ENCODE measurements at places on chromosomes 3 and 15.

DNA sequence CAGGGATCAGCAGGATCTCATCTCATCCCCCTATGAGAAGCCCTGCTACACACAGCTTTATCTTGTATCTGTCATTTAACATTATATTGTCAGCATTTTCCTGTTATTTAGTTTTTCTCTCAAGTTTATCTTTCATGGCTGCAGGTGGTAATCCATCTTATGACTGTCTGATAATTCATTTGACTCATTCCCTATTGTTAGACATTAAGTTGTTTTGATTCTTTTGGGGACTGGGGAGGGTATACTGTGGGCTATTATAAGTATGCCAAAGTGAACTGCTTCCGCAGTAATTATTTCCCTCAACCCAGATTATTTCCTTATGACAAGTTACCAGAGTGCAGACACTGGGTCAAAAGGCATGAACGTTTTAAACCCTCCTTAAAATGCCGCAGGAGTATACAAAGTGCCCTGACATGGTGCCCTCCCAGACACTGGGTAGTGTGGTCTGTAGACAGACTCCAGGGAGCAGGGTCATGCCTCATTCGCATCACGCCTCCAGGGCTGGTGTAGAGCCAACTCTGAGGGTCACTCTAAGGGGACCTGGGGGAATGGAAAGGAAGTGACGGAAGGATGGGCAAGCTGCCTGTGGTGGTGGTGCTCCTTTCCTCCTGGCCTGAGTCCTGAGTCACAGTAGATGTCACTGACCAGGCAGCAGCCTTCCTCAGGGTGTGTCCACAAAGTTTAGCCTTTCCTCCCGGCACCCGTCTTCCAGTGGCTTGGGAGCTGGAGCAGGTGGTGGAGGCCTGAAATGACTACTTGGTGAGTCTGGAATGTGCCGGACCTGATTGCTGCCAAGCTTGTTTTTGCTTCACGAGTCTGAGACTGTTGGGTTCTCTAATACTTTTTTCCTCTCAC lies 11.6 kb downstream of the GPR160 start:
- no peak for DNase-seq

- no peak for DNase-seq
Measured at GRCh38 chr3:158683230-158683962, 10.9 kb upstream of the LXN start.

DNA sequence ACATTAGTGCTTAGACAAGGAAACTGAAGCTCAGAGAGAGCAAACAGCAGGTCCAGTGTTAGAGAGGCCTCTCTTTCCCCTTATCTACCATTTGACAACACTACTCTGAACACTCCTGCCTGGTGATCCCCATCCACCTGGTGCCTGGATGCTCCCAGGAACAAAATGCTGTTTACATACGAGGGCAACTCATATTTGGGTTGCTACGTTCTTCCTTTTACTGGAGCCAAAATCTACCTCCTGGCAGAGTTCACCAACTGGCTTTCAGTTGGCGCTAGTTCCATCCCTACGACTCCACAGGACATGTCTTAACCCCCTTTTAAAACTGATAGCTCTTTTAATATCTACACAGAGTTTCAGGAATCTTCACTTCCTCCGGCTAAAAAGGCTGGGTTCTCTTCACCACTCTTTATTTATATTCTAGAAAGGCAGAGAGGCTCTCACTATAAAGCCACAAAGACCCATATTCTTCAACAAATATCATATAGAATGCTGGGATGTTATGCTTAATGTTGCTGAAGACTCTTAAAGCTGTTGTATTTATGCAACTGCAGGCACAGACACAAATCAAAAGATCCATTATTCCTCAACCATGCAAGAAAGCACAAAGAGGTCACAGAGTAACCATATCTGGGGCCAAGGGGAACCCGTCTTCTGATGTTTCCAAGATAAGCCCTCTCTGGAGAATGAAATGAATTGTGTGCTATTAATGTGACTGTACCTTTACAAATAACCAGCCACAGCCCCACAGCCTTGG lies 47.9 kb downstream of the CCNB2 start:
- DNase-seq = no peak

DNA sequence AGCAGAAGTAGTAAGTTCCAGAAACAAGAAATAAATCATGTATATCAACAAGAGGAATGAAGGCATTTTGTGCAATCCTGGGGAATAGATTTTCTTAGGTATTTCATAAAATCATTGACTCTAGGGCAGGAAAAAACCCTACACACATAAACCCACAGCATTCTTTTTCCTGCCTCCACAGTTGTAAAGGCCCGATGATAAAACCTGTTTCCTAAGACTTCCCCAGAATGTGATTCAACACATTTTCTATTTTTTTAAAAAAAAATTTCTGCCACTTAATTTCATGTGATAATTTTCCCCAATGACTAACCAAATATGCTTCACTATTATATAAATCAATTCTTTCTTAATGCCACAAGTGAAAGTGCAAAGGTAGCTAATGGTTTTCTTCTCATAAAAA lies 407.0 kb downstream of the FHIT start:
- no peak for DNase-seq

DNA sequence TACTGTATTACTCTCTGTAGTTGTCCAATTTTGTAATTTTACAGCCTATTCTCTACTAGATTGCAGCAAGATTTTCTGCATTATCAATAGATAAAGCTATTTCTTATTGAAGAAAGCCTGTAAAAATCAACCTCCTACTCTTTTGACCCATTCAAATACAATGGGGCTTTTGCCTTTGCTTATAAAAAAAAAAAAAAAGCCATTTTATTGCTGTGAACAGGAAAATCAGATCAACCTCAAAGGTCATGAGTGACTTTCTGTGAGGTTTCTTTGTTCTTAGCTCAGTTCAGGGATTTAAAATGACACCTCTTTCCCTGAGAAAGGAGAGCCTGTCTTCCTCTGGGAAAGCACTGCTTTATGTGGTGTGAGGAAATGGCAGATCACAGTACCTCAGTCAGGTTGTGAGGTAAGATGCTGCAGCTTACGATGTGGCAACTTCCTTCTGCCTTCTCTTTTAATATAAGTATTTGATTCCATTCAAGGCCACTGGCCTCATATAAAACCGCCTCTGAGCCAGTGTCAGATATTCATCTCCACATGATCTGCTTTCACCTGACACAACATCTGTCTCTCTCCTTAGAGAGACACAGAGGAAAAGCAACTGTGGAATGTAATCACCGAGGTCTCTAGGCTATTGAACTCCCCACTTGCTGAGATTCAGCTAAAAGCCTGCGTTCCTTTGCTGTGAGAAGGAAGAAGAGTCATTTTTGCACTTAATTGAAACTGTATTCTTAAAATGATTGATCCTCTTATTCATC lies 161.5 kb upstream of the MB21D2 start:
- no peak for DNase-seq

DNA sequence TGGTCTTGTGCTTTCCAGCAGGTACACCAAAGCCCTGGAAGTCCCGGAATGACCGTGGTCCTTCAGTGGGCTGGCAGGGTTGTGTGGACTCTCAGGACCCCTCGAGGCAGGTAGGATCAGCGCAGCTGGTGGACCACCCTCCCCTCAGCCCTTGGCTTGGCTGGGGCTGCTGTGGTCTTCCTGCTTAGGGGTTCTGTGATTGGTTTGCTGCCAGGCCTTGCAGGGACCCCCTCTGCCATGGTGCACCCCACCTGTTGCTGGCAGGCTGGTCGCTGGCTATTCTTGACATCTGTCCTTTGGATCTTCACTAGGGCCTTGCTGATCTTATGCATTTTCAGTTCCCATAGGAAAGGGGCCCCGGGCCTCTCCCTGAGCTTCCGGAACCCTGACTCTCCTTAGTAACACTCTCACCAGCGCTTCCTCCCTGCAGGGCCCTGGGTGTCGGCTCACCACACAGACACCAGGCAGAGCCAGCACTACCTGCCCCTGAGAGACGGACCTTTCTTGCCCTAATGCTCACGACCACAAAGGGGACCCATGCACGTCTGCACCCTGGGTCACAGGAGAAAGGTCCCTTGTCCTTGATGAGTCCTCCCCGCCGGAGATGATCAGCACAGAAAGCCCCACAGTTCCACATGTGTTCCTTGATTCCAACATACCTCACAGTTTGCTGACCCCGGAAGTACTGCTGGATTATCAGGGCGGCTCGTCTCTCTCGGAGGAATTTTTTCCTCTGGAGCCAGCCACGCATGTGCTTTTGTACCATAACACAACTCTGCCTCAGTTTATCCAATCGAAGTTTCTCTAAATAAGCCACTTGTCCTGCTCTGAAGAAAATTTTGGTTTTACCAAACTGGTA lies 51.7 kb downstream of the MYO5C start:
- no peak for DNase-seq

GRCh38 chr3:117473981-117474538 lies 764.5 kb downstream of the TUSC7 start:
- no peak for DNase-seq

DNA sequence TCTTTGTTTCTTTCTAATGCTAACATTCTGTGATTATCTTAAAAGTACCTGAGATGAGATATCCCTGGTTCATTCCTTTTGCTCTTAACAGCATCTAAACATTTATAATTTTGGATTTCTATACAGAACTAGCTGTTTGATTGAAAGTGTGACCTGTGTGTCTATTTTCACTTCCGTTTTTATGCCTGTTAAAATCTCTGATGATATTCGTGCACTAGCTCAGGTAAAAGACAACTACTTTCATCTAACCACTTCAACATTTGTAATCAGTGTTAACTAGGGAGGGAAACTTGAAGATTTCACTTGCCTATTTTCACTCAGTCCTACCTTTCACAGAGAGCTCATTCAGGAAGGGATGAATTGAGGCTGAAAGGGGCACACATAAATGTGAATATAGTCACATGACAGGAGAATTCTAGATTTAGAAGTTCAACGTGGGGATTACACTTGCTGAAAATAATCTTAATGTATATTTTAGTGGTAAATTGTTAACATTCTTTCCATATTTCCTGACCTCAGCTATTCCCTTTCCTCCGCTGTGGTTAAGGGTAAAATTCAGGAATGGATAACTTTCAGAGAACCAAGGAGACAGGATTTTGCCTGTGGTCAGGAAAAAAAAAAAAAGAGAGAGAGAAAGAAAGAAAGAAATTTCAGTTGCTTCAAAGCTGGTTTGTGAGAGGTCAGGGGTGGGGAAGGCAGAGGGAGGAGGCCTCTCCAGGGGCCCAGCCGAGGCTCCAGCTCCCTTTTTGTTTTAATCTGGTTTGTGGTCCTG lies 159.8 kb upstream of the TSC22D2 start:
- no peak for DNase-seq

DNA sequence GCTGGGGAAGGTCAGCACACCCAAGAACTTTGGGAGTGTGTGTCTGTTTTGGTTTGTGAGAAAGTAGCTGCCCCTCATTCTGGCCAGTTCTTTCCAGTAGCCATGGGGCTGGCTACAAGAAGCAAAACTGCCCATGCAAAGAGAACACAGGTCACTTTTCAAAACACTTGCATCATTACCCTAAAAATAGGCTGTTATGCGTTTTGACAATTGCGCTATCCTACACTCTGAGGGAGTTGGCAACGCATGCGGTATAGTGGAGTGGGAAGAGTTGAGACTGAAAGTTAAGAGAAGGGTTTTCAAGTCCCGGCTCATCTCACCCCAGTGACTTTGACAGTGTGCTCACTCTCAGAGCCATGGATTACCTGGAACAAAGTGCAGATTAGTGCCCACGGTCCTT lies 41.8 kb upstream of the MYZAP start:
- DNase-seq = no peak

DNA sequence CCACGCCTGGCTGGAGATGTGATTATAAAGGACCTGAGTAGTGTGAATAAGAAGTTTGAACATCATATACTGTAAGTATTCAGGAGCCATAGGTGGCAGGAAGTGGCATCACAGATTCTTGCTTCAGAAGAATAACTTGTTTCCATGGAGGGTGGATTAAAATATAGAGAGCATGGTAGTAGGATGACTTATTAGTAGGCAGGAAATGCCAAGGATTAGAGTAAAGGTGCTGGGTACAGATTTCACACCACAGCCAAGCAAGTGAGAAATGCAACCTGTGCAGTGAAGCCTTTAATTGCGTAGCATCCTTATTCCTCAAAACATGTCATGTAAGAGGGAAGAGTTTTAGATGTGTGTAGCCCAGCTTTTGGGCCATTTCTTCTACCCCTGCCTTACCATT lies 30.8 kb downstream of the IFT122 start:
- no peak for DNase-seq

- no peak for DNase-seq
Measured at GRCh38 chr15:78156653-78157052, 7.5 kb downstream of the IDH3A start.

DNA sequence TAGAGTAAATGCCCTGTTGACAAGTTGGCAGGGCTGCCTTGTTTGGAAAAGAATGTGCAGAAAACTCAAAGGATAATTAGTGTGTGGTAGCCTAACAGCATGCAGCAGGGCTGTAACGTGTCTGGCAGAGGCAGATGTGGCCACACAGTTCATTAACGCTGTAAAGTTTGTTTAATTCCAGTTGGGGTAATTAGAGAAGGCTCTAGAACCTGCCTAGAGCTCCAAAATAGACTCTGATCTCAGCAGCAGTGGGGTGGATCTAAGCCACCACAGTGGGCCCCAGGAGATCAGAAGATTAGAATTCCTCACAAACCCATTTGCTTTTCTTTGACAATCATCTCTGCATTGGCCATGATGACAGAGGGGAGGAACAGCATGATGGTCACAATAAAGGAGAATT lies 65.1 kb upstream of the LEKR1 start:
- no peak for DNase-seq

- DNase-seq = no peak
Measured at GRCh38 chr15:58329781-58330671, 101.8 kb upstream of the LIPC start.

GRCh38 chr3:114809668-114810413 lies 337.2 kb downstream of the ZBTB20 start:
- DNase-seq = no peak

GRCh38 chr3:59829527-59829926 lies 779.7 kb upstream of the CFAP20DC start:
- DNase-seq = no peak

DNA sequence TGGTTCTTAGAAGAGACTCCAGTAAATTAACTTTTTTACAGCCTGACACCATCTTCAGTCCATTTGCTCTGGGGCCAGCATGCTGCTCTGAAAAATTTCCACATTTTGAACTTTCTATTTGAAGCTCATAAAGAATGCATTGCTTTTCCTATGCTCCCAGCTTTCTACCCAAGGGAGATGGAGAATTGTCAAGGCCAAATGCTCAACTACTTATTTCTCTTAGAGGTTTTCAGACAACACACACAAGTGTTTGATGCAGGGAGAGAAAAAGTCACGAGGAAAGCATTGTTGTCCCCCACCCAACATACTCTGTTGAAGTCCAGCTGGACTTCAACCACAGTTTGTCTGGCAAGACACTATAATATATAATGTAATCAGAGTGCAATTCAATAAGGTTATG lies 100.3 kb upstream of the CADPS start:
- DNase-seq = no peak

GRCh38 chr3:105853801-105854432 lies 14.9 kb downstream of the CBLB start:
- no peak for DNase-seq

DNA sequence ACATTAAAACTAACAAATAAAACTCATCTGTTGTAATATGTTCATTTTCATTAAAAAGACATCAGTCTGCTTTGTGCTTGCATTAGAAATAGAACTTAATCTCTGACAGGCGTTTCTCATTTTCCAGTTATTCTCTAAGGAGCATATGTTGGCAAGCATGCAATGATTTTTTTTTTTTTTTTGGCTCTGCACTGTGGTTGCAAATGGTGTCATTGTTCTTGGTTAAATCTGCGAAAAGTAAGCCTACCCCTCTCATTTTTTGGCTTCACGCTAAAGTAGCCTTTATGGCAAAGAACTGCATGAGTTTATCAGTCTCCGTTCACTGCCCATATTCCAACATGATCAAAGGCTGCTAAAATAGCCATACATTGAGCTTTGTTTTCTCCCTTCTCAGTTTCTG lies 403.2 kb downstream of the MECOM start:
- no peak for DNase-seq

Data from hippocampal formation (tissue), 2 donors.